ENCODE measurements at places on chromosomes 1 and 21.

GRCh38 chr1:220928725-220929300 lies 49.6 kb downstream of the HLX start:
- DNase-seq, result no peak

DNA sequence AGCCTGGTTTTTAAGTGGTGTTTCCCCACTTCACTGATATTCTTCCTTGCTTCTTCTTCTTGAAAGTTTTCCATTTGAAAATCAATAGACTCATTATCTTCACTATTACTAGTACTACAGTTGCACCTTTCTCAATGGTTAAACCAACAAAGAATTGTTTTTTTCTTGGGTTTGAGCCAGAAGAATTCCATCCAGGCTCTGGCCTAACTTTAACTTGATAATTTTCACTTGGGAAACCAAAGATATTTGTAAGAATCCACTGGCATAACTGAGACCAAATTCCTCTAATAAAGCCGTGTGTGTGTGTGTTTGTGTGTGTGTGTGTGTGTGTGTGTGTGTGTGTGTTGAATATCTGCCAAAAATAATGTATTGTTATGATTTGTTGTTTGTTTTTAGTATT lies 103.2 kb downstream of the SGIP1 start:
- no peak for DNase-seq

DNA sequence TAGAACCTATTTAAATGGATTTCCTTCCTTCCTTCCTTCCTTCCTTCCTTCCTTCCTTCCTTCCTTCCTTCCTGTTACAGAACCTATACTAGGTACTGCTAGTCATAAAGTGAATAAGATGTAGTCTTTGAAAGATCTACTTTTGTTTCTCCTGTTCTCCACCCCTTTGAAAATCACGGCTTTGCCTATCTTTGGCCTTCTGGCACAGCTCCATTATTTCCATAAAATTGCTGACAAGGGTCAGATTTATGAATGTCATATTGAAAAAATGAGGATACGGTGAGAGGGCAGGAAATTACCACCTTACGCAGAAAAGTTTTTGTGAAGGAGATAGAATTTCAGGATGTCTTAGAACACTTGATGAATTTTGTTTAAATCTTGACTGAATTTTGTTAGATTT lies 18.1 kb upstream of the HMCN1 start:
- DNase-seq, result no peak

DNA sequence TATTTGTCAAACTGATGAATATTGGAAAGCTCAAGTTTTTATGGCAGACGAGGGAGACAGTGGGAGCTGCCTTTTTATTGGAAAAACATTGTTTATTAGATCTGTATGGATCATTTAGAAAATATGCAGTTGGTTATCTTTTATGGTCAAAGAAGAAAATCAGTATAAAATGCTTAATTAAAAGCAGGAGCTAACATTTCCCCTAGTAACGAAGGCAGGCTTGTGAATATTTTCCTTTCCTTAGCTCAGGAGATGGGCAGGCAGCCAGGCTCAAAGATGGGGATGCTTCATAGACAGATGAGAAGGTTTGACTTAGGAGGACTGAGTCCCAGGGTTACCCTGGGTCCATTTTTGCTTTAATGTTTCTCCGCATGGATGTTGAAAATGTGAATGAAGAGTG lies 26.0 kb downstream of the ROR1 start:
- DNase-seq, result no peak

DNA sequence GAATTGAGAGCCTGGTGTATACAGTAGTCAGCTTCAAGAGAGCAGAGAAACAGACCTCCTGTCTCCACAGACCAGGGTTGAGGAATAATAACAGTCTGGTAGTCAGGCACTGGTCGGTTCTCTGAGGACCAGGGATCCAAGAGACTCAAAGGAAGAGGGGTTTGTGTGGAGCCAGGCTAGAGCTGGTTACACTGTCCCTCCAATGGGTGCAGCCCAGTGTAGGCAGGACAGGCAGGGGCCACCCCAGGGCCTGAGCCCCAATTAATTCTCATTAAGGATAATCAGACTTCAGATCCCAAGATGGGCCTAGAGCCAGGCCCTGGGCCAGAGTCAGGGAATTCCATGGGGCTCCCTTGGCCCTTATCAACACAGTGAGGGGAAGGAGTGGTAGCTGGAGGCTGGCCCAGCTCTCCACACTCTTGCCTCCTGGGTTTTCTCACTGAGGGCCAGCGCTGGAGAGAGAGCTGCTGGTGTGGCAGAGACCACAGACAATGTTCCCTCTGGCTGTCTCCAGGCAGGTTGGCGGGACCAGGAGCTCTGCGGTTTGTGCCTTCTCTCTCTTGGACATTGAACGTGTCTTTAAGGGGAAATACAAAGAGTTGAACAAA lies 9.1 kb downstream of the SEMA4A start:
- no peak for DNase-seq

- DNase-seq, result no peak
These were observed 49.9 kb upstream of the HAO2 start for GRCh38 chr1:119318466-119319309.

GRCh38 chr21:38469642-38470041 lies 28.6 kb downstream of the ERG start:
- DNase-seq, result no peak

DNA sequence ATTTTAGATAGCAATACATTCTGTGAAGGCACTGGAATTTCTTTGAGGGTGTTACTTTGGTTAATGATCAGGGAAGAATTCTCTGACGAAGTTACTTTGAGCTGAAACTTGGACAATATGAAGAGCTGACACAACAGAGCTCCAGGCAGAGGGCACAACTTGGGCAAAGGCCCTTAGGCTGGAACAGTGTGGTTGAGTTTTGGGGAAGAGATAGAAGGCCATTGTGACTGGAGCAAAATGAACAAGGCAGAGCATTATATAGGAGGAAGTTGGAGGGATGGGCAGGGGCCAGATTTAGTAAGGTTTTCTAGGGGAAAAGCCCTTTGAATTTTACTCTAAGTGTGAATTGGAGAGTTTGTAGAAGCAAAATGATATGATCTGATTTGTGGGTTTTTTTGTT lies 30.9 kb downstream of the LMO4 start:
- no peak for DNase-seq

DNA sequence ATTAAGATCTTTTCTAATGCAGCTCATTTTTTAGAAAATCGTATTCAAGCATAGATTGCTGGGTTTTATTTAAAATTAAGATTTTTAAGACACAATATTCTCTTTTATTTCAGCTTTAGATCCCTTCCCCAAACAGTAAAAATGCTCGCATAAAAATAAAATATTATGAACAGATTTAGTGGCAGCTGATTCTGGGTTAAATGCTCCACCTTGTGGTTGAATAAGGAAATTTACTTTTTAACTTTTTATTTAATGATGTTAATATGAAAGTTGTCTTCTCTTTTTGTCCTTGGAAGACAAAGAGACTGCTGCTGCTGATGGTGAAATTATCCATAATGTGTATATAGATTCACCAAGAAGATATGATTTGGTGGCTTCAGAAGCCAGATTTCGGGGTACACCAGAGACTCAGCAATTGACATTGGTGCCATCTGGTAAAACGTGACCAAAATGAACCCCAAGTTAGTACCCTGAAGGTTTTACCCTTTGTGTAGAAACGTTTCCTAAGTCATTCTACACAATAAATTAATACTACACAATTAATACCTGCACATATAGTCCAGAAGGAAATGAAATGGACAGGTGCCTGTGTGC lies 128.0 kb downstream of the ADAMTS1 start:
- DNase-seq, result no peak

DNA sequence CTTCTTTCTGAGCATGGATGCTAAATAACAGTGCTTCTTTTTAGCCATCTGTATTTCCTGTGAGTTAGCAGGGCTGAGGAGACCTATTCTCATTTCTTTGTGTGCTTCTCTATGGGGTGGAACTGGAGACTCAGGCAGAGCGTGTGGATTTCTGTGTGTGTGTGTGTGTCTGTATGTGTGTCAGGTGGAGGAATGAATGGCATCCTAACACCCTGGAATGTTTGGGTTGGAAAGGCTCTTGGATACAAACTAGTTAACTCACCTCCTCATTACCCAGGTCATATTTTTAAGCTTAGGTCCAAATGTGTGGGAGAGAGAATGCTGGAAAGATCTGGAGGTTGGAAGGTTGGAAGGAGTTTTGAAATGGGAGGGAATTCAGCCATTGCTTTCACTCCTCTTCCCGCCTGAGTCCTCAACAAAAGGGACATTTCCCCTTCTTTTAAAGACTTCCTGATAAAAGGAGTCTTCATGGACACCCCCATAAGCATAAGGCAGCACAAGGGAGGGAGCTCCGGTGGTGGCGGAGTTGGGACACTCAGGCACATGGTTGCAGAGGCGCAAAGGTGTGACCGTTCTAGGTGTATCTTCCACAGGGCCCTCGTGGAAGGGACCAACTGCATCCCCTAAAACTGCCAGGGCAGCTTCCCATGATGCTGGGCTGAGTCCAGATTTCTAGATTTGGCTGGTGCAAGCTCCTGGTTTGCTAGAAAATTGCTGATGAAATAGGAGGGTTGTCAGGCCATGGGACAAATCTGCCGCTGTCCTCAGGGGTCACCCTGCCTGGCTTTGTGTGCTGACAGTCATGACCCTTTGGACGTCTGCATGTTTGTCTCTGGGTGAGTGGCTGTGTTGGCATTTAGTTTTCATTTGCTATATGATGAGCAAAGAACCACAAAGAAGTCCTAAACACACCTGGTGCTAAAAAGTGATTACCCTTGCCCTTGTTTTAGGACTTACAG lies 37.6 kb downstream of the MTARC1 start:
- DNase-seq, result no peak

DNA sequence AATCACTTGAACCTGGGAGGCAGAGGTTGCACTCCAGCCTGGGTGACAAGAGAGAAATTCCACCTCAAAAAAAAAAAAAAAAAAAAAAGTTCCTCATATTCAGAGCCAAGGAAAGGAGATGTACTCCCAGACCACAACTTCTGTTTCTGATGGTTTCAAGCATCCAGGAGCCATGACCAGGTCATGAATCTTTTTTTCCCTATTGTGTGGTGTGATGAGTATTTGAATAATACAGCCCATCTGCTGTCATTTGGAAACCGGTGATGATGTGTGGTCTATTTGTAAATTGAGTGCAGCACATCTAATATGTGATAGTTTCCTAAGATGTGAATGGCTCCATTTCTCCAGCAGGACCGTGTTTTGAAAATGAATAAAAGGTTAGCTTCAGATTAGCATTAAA lies 18.6 kb downstream of the PIK3CD start:
- DNase-seq, result no peak

- peak; percentile 84 for DNase-seq
These were observed 3.1 kb upstream of the YRDC start for GRCh38 chr1:37811027-37811655.

- DNase-seq, result no peak
These were observed at the start of gene LRRC53 for GRCh38 chr1:74512170-74512915. Gene LRRC53, minus strand, starts transcription at chr1:74512611. Its CDS starts 29,262 bp downstream, at chr1:74483349.

DNA sequence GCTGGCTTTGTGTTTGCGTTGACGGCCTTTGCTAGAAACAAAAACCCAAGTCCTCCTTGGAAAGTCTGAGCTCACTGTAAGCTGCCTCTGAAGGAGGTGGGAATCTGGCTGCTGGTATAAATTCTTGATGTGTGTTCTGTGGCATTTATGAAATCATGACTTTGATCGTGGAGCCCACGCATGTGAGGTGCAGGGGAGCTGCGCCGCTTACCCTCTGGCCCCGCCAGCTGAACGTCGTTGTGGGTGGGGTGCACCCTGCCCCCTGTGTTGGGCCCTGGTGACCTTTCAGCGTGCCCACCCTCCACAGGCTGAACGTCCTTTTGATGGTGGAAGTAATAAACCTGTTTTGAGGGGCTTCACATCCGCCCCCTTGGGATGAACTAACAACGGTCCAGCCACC lies 21.2 kb upstream of the DIP2A start:
- no peak for DNase-seq

DNA sequence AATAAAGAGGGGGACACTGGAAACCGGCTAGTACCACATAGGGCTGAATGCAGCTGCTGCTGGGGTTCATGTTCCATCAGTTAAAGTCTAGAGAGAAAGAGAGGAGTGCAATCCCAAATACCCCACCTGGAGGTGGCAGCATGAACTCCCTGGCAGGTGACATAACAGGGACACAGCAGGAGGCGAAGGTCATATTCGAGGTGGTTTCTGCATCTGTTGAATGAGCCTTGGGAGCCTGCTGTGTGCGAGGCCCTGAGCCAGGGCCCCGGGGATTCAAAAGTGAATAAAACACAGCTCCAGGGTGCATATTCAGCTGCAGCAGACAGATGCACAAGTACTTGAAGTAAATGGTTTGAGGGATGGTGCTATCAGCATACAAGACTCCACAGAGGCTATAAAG lies 456.8 kb downstream of the SETD4 start:
- no peak for DNase-seq

DNA sequence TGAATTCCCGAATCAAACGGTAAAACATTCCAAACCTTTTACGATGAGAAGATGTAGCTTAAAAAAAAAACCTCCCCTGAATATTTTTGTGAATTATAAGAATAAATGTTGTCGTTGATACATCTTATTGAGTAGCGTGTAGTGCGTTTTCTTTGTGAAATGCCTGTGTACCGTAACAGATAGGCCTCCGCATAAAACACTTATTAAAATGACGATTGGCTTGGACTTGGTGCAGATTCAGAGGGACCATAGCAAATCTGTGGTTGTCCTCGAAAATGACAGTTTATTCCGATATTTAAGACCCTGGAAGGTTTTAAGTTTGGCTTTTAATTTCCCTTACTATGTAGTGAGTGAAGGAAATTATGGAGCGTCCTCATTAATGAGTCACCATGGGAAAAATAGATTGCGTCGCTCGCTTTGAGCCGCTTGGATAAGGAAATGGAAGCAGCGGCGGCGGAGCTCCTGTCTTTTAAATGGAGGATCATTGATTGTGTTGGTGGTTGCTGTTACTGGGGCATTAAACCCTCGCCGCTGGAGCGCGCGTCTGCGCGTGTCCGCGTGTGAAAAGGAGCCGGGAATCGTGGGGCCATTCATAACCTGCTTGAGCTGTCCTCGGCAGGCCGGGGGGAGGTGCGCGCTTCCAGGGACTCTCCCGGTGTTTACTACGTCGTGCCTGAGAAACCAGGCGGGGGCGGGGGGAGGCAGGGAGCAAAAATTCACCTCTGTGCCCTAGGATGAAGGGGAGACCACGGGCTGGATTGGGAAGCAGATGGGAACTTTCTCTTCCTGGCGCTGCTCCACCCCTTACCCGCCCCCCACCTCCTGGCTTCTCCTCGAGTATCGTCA lies 1.6 kb downstream of the SPEN start:
- DNase-seq, result peak; percentile 80

GRCh38 chr1:61659061-61659460 lies 65.9 kb downstream of the TM2D1 start:
- DNase-seq, result no peak

GRCh38 chr1:65179148-65179547 lies 31.1 kb downstream of the AK4 start:
- no peak for DNase-seq

DNA sequence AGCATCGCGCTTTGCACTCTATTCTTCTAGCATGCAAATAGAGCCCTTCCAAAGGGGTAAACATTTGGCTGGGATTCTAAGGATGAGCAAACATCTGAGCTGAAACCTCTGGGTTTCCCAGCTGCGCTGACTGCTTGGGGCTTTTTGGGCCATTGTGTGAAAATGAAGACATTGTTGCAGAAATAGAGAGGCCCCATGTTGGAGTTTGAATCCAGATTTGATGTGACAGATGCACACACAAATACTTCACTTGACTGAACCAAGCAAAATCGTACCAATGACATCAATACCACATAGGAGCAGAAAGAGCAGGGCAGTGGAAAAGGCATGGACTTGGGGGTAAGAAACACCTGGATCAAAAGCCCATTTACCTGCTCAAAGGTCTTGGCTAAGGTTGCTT lies 144.6 kb upstream of the HMGB4 start:
- no peak for DNase-seq
